ENCODE measurements at places on chromosomes 4 and X.
A peak's percentile ranks its signal among the peaks of the same experiment; 100 is the strongest.

DNA sequence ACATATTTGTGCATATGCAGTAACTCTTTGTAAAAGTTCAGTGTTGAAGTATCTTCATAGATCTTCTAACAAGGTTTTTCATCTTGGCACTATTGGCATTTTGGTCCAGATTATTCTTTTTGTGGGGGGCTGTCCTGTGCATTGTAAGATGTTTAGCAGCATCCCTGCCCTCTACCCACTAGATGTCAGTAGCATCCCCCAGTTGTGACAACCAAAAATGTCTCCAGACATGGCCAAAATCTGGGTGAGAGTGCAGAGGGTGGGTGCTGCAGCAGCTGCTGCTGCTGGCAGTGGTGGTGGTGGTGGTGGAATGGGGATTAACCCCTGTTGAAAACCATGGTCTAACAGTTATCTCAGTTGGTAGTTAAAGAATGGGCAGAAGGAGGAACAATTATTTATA is 370.0 kb downstream of the GPAT3 start:
- peak; percentile 39 for DNase-seq

DNA sequence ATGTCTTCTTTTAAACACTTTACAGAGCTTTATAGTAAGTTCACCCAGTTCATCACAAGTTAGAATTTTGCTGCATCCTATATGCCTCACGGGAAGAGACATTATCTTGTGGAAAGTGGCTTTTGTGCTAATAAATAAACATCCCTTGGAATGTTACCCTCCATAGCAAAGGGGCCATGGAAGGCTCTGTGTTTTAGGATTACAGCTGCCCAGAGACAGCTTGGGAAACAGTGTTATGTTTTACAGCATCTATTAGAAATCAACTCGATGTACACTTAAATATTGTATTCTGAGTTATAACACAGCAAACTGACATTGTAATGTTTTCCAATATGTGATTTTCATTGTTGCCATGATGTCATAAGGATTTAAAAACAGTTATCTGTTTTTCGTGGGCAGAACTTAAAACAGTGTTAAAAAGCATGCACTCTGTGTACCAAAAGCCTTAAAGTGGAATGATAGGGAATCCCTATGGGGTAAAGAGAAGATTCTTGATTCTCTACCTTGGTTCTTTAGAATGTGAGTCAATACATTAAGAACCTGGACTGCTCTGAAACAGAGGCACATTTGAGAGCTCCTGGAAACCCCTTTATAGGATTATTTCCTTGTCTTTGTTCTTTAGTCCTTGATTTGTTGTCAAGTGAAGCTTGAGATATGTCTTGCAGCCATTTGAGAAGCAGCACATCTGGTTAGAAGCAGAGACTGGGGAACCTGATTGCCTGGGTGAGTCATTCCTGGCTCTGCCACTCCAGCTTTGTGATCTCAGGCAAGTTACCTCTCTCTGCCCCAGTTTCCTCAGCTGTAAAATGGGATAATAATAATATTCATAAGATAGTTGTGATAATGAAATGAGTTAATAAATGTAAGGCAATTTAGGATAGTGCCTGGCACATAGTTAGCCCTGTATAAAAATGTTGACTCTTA is 41.6 kb downstream of the ARHGAP10 start:
- no peak for DNase-seq

DNA sequence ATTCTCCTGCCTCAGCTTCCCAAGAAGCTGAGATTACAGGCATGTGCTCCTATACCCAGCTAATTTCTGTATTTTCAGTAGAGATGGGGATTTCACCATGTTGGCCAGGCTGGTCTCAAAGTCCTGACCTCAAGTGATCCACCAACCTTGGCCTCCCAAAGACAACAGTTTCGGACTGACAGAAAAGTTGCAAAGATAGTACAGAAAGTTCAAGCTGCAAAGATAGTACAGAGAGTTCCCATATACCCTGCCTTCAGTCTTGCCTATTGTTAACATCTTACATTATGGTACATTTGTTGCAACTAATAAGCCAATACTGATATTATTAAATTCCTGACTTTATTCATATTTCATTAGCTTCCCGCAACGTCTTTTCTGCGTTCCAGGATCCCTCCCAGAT is 65.8 kb downstream of the SUPT20HL2 start:
- DNase-seq: no peak

DNA sequence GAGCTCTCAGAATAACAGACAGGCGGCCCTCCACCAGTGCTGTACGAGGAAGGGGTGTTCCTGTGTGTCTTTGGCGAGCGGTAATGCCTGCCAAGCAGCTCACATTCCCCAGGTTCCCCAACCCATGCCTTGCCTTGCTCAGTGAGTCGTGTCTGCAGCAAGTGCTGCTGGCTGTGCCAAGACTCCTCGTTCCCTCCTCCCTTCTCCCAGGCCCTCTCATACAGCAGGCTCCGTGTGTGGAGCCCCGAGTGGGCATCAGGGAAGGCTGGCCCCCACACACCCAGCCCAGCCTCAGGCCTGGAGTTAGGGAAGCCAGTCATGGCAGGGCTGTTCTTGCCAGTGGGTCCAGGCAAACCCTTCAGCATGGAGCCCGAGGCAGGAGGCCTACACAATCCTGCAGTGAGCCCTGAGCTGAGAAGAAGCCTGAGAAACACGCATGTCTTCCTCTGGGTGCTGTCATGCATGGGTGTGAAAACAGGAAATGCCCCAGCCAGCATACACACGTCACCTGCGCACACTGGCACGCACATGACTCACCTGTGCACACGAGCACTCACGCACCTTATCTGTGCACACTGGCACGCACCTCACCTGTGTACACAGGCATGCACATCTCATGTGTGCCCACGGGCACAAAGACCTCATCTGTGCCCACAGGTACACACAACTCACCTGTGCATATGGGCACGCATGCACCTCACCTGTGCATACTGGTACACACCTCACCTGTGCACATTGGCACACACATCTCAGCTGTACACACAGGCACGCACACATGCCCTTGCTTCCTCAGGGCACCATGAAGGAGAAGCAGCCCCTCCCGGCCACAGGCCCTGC is 238.7 kb downstream of the DHRSX start:
- DNase-seq: no peak

DNA sequence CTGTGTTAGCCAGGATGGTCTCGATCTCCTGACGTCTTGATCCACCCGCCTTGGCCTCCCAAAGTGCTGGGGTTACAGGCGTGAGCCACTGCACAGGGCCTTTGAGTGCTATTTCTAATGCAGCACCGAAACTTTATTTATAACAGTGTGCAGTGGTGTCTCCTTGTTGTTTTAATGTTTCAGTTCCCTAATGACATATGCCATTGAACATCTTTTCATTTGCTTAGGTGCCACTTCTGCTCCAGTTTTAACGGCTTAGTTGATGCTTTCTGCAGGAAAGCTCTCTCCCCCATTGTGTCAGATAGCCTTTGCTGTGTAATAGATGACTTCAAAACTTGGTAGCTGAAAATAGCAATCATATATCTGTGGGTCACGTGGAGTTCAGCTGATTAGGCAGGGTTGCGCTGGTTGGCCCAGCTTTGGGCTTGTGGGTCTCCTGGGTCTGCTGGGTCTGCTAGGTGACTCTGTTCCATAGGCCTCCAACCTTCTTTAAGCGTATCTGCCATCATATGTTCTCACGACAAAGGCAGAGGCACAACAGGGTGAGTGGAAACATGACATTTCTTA is 76.4 kb upstream of the SHISA3 start:
- DNase-seq: no peak

- no peak for DNase-seq
Measured at GRCh38 chr4:89324671-89325070, 17.1 kb upstream of the GPRIN3 start.

DNA sequence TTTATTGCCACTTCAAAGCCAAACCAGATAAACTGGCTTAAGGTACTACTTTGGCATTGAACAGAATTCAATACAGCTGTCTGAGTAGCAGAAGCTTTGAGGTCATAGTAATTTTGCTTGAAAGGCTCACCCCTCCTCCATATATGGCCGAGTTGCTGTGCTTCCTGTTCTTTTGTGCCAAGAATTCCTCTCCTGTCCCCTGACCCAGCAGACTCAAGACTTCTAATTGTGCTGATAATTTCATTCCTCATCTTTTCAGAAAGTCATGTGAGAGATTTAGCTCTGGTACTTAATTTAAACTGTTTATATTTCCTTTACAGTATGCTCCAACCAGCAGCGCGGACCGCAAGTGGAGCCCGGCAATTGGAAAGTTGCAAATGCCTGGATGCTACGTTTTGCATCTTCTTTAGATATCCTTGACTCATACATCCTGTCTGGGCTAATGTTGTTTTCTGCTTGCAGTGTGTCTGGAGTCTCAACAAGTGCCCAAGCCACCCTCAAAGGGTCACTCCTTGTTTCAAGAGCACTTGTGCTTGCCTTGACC is 373.4 kb downstream of the PDGFC start:
- no peak for DNase-seq

DNA sequence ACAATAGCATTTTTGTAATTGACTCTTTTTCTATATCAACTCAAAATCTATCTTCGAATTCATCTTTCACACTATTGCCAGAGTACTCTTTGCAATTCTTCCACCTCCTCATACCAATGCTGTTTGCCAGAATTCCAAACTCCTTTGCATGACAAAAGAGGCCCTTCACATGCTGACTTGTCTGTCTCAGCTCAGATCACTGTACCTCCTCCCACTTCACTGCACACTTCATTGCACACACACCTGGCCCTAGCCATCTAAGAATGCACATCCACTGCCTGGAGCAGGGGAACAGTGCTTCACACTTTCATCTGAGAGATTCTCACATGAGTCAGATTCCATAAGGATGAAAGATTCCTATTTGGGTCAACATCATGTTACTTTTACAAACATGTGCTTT is 56.5 kb downstream of the PRDM5 start:
- no peak for DNase-seq

DNA sequence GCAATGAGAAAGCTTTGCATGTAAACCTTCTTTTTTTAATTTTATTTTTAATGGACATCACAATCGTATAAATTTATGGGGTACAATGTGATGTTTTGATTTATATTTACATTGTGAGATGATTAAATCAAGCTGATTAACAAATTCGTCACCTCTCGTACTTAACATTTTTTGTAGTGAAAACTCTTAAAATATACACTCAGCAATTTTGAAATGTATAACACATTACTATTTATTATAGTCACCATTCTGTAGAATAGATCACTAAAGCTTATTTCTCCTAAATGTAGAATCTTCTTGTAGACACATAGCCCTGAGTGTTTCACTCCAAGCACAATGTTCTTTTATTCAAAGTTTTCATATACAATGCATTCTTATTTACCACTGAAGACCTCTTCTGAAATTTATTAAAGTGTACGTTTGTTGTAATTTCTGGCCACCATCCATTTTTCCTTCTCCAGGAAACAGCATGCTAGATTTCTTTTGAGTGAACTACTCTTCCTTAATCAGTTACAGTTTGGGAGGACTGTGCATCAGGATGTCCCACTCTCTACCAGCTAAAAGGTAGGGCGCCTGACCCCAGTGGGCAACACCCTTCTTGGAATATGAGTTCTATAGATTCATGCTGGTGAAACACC is 4.4 kb upstream of the RBBP7 start:
- DNase-seq: no peak

- DNase-seq: peak; percentile 80
Measured at GRCh38 chr4:77618383-77619241, 13.0 kb downstream of the CXCL13 start.

DNA sequence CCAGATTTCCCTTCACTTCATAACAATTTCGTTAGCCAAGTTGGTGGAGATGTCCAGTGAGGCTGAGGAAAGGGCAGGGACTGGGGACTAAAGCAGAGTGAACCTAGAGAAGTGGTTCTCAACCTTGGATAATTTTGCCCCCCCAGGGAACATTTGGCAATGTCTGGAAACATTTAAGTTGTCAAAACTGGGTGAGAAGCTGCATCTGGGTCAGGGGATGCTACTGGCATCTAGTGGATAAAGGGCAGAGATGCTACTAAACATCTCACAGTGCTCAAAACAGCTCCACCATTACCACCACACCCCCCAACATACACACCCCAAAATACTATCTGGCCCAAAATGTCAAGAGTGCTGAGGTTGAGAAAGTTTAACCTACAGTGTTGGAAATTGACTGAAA is 32.0 kb upstream of the FGF16 start:
- no peak for DNase-seq

DNA sequence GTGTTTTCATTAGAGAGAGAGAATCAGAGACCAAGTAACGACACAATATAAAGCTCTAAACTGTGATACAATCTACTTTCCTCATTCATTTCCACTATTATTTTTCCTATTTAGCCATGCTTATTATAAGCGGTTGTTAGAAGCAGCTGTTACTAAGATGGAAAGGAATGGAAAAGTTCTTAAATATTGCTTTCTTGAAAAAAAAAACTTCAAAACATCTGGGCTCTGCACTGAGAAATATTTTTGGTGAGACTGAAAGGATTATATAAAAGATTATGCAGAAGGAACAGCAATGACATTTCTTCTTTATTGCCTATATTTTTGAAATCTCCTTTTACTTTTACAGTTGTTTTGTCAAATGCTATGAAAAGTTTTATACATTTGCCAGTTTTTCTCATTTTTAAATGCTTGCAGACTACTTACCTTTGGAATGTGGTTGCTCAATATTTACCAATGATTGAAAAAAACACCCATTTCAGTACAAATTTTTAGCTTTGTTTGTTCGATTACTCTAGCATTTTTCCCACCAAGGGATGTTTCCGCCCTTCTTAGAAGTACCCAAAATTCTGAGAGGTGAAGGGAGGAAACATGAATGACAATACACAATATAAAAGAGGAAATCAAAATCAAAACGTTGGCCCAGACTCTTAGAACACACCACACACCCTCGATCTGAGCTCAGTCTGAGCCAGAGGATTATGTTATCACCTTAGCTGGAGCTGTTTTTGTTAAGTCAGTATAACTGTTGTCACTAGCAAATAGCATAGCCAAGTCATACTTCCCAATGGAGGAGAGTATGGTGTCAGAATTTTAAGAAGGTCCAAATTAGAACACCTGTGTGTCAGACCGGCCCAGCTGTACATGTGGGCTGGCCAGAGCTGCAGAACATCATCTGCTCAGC is 18.4 kb downstream of the DKK2 start:
- DNase-seq: no peak

DNA sequence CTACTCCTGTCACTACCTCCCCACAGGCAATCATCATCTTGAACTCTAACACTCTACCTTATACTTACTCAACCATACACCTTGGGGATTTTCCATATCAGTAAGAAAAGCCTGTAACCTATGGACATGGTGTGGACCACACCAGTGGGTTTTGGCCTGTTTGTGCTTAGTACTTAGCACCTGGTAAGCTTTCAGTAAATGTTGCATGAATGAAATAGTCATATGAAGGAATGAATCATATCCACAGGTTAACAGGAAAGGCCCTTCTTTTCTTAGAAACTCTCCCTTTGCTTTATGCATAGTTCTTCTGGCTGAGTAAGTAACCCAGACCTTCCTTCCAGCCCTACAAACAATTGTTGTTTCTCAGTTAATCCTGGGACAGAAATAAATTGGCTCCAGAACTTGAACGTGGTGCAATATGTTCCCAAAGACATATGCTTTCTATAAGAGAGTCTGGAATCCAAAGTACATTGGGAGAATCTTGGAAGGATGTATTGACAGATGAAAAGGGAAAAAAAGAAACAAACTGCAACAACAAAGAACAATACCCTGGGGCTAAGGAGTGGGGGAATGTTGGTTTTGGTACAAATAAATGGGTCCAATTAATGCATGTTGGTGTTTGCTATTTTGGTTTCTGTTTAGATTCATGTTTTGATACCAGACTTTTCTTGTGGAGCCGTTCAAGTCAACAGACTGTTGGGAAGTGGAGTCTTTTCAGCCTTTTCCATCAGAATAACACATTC is 27.8 kb downstream of the RASL11B start:
- DNase-seq: no peak
